WTC11 (cell line): ENCODE measurements at places on chromosomes 3 and 15. TPM values are rescaled to one million over a fixed set of nuclear protein-coding genes. Genes with fewer than 3 reads are reported as not detected.

- DNase-seq: no peak
Observed at GRCh38 chr3:4251412-4251811, 51.8 kb upstream of the SETMAR start.

DNA sequence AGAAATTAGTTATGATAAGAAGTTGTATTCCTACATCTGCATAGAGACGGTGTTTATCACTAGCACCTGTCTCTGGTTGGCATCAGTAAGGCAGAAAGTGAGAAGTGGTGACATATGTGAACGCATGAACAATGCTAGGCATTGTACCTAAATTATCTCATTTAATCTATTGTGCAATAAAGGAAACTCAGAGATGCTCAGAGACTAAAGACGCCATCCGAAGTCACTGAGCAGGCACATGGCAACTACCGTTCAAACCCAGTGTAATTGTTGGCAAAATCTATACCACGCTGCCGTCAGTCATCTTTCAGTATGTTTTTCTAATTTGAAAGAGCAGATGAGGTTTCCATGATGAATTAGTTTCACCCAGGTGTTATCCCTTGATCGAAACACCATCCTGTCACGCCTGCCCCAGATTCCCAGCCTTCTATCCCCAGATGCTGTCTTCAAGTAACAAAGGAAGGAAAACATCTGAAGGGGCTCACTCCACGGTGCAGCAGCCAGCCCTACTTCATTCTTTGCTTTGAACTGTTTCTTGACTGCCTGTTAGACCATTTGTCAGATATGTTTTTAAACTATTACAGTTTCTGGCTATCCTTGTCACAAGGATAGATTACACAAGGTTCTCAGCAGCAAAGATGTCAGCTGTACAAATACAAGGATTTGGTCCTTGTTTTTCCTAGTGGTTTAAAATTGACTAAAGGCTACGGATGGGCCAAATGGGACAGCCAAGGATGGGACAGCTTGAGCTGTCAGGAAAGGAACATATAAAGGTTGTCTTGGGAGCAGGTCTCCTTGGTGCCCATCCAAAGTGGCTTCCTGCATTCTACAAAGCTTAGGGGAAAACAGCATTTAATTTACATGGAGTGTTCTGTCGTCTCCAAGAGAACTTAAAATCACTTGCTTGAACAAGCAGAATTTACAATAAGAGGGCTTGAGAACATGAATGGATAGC is 99.1 kb downstream of the TMEM108 start:
- DNase-seq: no peak

DNA sequence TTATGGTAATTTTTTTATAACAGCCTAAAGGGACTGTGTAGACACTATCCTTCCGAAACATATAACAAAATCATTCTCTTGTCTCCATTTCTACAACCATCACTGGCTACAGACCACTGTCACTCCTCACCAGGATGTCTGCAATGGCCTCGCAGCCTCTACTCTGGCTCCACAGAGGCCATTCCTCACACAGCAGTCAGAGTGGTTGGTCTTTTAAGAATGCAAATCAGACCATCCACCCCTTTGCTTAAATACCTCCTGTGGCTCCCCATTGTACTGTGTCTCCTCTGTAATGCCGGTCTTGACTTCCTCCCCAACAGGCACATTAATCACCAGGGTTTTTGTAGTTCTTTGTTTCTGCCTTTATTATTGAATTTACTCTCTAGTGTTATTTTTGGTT is 344.8 kb downstream of the ERC2 start:
- peak; percentile 37 for DNase-seq

DNA sequence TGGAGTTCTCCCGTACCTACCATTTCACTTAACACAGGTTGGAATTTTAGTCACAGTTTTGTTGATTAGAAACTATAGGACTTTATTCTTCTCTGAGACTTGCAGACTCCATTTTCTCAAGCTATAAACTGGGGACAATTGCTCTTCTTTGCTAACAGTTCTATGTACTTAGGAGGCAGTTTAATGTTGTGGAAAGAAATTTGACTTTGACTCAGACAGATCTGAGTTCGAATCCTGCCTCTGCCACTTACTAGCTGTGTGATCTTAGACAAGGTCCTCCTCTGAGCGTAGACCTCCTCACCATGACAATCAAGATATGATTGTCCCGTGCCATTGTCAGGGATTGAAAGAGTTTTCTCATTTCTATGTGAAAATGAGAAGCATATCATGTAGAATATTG is 196.4 kb upstream of the HES1 start:
- no peak for DNase-seq

GRCh38 chr3:46700772-46701171 is 420 bp upstream of the TMIE start:
- DNase-seq: no peak

DNA sequence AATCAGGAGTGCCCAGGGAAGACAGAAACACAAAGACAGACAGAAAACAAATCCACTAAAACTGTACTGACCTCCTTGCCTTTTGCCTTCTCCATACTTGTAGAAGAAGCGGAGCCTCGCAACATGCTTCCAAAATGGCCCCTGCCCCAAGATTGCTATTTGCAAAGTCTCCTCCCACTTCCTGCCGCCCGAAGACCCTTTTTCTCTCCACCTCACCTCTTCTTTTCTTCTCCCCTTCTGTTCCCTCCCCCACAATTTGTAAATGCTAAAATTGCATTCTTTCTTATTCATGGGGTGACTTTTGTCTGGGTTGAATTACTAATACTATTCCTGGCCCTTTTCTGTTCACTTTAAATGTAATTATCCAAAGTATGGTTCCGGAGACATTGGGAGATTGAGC is at the start of gene DPPA4:
DPPA4 (minus strand) TSS at position 154 of the 400 bp plus-strand sequence; CDS start at position 125, 29 bp downstream.
- peak; percentile 78 for DNase-seq

DNA sequence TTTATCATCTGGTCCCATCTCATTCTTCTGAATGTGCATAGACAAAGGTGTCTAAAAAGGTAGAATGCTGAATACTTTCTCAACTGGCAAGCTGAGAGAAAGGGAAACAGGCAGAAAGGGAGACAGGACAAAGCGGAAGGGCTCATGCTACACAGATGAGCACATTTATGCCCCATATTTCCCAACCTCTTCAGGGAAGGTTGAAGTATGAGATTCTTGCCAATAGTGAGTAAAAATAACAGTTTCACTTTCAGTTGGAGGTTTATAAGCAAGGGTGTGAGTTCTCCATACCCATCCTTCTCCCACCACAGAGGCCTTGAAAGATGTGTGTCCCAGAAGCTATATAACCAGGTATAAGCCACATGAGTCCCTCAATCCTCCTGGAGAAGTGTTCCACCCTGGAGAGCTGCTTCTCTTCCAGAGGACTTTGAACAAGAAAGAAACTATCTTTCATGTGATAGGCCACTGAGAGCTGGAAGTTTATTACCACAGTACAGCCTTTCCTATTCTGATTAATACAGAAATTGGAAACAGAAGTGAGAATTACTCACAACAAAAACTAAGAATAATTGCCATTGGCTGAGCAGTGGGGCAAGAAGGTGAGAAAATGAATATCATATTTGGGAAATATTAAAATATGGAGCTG is 709.4 kb upstream of the NR2F2 start:
- DNase-seq: no peak

DNA sequence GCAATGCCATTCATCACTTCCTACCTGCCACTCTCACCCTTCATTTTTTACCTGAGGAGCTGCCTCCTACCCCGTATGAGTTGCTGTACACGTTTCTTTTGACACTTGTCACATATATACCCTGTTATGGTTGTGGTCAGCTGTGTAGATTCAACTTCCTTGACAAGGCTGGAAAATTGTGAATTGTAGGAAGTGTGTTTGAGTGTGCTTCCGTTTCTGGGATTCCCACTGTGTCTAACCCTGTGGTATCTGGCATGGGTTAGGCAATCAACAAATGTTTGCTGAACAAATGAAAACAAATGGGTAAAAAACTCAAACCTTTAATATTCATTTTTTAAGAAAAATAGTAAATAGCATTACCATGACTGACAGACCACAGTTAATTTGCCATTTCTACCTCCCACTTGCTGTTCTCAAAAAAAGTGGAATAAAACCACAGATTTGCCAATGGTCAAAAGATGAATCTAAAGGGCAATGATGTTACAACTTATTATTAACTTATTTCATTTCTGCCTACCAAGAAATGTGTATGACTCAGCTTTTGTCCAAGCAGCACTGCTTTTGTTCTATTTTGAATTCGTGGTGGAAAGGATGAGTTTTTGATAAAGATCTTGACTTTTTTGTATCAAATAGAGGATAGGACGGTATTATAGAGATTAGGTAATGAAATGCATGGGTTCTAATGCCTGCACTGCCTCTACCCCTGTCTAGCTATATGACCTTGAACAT is 404.6 kb downstream of the LPP start:
- no peak for DNase-seq

GRCh38 chr3:16738451-16738850 is 133.2 kb upstream of the DAZL start:
- no peak for DNase-seq

- DNase-seq: no peak
Observed at GRCh38 chr3:50190936-50191660, at the start of gene GNAT1. Gene GNAT1 (plus strand): TSS chr3:50191610. CDS start chr3:50191726, 116 bp downstream.

DNA sequence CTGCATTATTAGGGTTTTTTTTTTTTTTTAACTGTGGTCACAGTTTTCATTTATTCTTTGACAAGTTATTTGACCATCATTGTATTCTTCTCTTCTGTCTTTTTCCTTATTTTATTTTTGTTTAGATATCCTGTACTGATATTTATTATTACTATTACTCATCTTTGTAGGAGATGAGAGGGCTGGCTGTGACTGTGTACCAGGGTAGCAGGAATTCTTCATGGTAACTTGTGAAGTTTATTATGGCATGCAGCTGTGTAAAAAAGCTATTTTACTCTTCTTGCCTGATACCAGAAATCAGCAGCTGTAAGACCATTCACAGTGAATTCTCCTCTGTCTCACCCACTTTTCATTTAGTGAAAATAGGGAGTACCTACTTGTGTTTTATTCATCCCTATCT is 44.5 kb downstream of the ATP6V1A start:
- no peak for DNase-seq

DNA sequence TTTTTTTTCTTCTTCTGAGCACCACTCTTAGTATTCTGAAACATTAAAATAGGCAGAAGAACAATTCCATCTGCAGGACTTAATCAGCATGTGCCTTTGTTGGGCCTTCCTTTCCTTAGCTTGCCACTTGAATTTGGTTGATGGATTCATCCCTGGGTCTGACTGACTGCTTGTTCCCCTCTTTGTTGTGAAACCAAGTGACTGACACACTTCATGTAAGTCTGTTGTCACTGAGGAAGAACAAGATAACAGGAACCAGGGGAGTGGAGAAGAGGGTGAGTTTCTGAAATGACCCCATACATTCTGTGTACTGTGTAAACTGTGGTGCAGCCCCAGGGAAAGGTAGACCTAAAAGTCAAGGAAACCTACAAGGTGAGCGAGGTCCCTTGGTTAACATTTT is 188.7 kb upstream of the TBC1D5 start:
- DNase-seq: no peak

- no peak for DNase-seq
Observed at GRCh38 chr15:94056314-94056713, 175.0 kb upstream of the MCTP2 start.

- peak; percentile 73 for DNase-seq
Observed at GRCh38 chr3:133494469-133494868, 79.0 kb upstream of the CDV3 start.

- DNase-seq: no peak
Observed at GRCh38 chr3:33877187-33877586, 78.8 kb downstream of the PDCD6IP start.

Gene CNTN3
- 0.14 to 0.17 TPM (median 0.14 TPM) in 3 replicates for total RNA-seq

Gene PPP1R2
- 28.1 to 34.0 TPM (median 32.9 TPM) in 3 replicates for total RNA-seq

Gene IL20RB
- total RNA-seq: 2.3 to 3.1 TPM (median 2.4 TPM) in 3 replicates

Gene ZIC4
- 1.9 to 3.5 TPM (median 2.5 TPM) in 3 replicates for total RNA-seq

Gene PEX11A
- 2.9 to 3.5 TPM (median 3.0 TPM) in 3 replicates for total RNA-seq

Gene ADAMTS7
- 66.5 to 70.3 TPM (median 67.1 TPM) in 3 replicates for total RNA-seq

Gene SLCO2A1
- total RNA-seq: 2.3 to 3.3 TPM (median 3.3 TPM) in 3 replicates

Gene SAMD7
- total RNA-seq: not detected in 3 replicates

Gene DNAJA4
- 7.8 to 10.1 TPM (median 9.8 TPM) in 3 replicates for total RNA-seq

Gene SLC28A2
- total RNA-seq: 0.20 TPM in 1 of 3 replicates, not detected in the others
